Nephron progenitor cell (in vitro differentiated cells): ENCODE measurements at places on chromosomes 2 and 18.
A peak's percentile ranks its signal among the peaks of the same experiment; 100 is the strongest.

DNA sequence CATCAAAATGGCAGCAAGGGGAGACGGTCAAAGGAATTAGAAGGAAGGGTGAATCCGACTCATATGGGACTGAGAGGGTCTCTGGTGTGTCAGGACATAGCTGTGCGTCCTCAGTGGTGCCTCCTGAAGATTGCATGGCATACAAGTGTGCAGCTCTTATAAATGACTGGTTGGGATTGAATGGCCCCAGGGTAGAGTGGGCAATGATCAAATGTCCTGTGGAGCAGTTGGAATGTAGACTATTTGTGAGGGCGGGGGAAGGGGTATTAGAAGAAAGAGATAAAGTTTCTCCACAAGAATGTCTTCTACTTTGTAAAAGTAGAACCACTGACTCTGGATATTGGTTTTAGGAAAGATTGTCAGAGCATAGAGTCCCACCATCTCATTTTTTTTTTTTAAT lies 24.6 kb downstream of the CTLA4 start:
- H3K36me3 ChIP-seq, result no peaks in the 10 kb centered on the region
- no peaks in the 10 kb centered on the region for H3K4me1 ChIP-seq
- no peak for DNase-seq
- H3K4me3 ChIP-seq, result no peak overlapping the region
- no peak overlapping the region for H3K27ac ChIP-seq
- H3K27me3 ChIP-seq, result peaks cover 5% of the 10 kb centered on the region

- H3K4me1 ChIP-seq, result peaks cover 6% of the 10 kb centered on the region
- no peaks in the 10 kb centered on the region for H3K27me3 ChIP-seq
- H3K27ac ChIP-seq, result no peak overlapping the region
- H3K4me3 ChIP-seq, result no peak overlapping the region
- H3K36me3 ChIP-seq, result peaks cover 28% of the 10 kb centered on the region
Observed at GRCh38 chr18:9287036-9287435, 47.5 kb upstream of the TWSG1 start.

DNA sequence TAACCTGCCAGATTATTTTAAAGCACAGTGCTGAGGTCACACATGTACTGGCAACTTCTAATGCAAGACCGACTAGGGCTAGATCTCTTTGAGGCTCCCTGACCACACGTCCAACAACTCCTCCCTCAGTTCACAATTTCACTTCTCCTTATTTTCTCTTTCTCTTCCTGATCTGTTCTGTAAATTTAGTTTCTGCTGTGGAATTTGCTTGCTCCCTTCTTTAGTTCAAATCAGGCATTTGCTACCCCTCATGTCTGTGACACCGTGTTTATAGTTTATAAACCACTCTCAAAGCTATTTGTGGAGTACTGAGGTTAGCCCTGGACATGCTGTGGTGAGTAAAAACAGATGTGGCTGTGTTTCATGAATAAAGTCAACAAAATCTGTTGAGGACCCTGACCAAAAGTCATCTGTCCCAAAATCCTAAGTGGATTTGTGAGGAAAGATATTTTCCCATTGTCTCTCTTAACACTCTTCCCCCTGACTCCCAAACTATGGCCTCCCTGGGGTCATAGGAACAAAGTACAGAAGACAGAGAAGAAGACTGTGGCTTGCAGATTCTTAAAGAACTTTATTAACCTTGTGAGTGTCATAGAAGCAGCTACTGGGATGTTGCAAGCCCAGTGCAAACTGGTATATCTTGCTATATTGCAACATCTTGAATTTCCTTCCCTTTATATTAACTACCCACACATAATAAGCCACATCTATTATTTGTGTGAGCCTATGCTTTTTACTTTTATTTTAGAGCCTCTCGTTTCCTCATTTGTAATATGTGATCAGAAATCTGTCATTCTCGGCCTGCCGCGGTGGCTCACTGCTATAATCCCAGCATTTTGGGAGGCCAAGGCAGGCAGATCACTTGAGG lies 3.5 kb upstream of the NAGK start:
- H3K4me1 ChIP-seq, result peaks cover 17% of the 10 kb centered on the region
- peaks cover 51% of the 10 kb centered on the region for H3K27me3 ChIP-seq
- DNase-seq, result no peak
- H3K36me3 ChIP-seq, result no peaks in the 10 kb centered on the region
- no peak overlapping the region for H3K27ac ChIP-seq
- no peak overlapping the region for H3K4me3 ChIP-seq

GRCh38 chr2:194332799-194333490 lies 1324.1 kb upstream of the SLC39A10 start:
- no peaks in the 10 kb centered on the region for H3K36me3 ChIP-seq
- H3K27ac ChIP-seq, result no peak overlapping the region
- H3K4me1 ChIP-seq, result no peaks in the 10 kb centered on the region
- no peak overlapping the region for H3K4me3 ChIP-seq
- H3K27me3 ChIP-seq, result no peaks in the 10 kb centered on the region
- no peak for DNase-seq

DNA sequence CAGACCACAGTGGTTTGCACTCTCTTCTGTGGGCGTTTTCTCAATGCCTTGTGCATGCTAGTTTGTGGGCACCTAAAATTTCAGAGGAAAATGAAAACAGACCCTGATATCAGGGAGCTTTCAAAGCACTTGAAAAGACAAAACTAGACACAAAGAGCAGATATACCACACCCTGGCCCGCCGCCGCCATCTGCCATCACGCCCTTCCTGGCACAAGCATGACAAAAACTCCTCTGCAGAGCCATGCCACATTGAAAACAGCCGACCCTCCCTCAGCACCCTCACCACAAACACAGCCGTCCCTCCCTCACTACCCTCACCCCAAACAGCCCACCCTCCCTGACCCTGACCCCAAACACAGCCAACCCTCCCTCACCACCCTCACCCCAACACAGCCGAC lies 84.8 kb upstream of the RAB6C start:
- no peak overlapping the region for H3K4me3 ChIP-seq
- no peak for DNase-seq
- no peak overlapping the region for H3K27ac ChIP-seq
- peaks cover 20% of the 10 kb centered on the region for H3K27me3 ChIP-seq
- no peaks in the 10 kb centered on the region for H3K4me1 ChIP-seq

GRCh38 chr2:69213201-69213600 lies 173.8 kb downstream of the GFPT1 start:
- H3K4me1 ChIP-seq, result no peaks in the 10 kb centered on the region
- H3K27me3 ChIP-seq, result no peaks in the 10 kb centered on the region
- no peak for DNase-seq
- peaks cover 46% of the 10 kb centered on the region for H3K36me3 ChIP-seq

DNA sequence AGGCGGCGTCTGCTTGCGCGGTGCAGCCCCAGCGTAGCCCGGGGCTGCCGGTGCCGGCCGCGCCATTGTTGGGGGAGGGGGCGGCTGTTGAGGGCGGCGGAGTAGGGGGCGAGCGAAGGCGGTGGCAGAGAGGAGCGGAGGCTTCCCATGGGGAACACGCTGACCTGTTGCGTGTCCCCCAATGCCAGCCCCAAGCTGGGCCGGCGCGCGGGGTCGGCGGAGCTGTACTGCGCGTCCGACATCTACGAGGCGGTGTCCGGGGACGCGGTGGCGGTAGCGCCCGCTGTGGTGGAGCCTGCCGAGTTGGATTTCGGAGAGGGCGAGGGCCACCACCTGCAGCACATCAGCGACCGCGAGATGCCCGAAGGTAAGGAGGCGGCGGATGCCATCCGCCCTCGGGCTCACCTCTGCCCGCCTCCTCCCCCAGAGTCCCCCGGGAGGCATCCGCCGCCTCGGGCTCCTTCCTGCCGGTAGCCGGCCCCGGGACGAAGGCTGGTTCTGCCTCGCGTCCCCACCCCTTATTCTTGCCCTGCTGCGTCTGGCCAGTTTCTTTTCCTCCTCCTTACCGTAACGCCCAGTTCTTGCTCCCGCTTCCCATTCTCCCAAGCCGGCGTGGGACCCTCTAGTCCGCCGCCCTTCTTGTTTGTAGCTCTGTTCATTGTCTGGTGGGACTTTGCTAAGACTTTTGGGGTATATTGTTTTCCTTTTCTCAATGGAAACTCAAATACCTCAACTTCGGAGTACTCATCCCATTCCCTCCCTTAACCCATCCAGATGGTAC lies 500 bp downstream of the CCNYL1 start:
- H3K36me3 ChIP-seq, result peaks cover 28% of the 10 kb centered on the region
- H3K4me3 ChIP-seq, result peak overlapping the region; percentile 98
- H3K27me3 ChIP-seq, result peaks cover 3% of the 10 kb centered on the region
- no peak for DNase-seq
